NCI-H1436 treated with DMSO at 0.1 percent for 48 hours (cell line): ENCODE measurements at places on chromosomes 12 and 14.

DNA sequence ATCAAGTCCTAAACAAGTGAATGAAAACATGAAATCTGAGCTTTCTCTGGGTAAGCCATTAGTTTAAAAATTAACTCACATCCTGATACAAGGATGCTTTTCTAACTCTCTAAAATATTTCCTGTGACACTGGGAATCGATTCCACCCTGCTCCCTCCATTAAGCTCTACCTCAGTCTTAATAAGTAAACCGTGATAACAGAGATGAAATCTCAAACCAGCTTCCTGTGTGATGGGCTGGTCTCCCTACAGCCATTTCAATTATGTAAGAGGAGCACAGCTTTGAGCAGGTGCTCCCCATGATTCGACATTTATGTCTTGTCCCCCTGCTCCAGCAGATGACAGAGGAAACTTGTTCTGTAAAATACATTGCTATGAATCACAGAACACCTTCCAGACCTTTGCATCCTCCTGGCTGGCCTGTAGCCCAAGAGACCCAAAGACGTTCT, 59.0 kb downstream of the GAS2L3 start:
- DNase-seq, result no peak

DNA sequence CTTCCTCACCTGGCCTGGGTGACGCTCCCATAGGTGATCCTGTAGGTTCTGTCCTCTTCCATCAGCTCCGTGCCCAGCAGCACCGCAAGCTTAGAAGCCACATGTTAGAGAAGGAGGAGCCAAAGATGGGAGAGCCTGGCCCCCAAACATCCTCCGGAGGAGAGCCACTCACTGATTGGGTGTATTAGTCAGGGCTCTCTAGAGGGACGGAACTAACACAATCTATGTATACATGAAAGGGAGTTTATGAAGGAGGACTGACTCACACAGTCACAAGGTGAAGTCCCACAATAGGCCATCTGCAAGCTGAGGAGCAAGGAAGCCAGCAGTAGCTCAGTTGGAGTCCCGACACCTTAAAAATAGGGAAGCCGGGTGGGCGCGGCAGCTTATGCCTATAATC, 1273.1 kb upstream of the TMEM132C start:
- DNase-seq, result no peak

DNA sequence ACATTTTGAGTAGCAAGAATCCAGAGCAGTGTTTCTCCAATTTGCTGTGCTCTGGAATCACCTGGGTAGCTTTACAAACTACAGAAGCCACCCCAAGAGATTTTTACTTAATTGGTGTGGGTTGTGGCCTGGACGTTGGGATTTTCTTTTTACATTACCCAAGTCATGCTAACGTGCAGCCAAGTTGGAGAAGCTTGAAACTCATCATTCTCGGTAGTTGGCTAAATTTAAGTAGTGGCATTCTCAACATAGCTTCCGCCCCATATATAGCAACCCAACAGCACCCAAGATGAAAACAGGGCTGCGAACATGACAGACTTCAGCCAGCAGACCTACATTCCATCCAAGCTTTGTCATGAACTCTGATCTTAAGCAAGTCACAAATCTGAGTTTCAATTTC, 25.0 kb downstream of the DAD1 start:
- no peak for DNase-seq

GRCh38 chr14:62097824-62098223, 335.6 kb downstream of the SNAPC1 start:
- no peak for DNase-seq

- no peak for DNase-seq
Observed at GRCh38 chr14:33103489-33103888, 164.8 kb downstream of the NPAS3 start.
